Mesenteric fat pad (tissue), 1 donor: ENCODE measurements at places on chromosomes 3 and 15.

- no peak for DNase-seq
These were observed 21.7 kb downstream of the LEKR1 start for GRCh38 chr3:156847752-156848448.

DNA sequence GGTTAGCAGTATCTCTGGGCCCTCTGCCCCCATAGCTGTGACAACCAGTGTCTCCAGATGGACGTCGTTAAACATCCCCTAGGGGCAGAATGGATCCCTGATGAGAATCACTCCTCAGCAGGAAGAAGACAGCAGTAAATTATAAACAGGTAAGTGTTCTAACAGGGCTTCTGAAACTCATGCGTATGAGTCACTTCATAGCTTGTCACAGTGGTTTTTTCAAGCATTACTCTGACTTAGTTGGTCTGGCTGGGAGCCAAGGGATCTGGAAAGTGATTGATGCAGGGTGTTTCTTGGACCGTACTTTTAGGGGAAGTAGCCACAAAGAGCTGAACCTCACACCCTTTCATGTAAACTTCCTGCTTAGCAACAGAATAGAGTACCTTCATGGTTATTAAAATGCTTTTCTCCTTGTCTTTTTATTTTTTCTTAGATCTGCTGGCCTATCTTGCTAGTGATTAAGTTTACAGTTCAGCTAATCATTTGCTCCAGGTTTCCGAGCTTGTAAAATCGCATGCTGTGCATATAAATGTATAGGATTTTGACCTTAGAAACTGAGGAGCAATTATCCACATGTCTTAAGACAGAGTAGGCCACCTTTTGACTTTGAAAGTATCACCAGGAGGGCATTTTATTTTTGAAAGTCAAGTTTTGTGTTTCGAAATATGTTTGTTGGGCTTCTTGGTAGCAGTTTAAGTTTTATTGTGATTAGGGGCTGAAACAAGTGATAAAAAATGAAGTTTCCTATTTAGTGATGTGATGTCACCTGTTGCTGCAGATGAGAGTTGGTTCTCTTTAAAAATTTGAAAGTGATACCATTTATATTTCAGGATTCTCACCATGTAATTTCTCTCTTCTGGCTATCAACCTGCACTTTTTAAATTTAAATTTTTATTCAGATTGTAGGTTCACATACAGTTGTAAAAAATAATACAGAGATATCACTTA lies 333.9 kb downstream of the PTPRG start:
- no peak for DNase-seq

DNA sequence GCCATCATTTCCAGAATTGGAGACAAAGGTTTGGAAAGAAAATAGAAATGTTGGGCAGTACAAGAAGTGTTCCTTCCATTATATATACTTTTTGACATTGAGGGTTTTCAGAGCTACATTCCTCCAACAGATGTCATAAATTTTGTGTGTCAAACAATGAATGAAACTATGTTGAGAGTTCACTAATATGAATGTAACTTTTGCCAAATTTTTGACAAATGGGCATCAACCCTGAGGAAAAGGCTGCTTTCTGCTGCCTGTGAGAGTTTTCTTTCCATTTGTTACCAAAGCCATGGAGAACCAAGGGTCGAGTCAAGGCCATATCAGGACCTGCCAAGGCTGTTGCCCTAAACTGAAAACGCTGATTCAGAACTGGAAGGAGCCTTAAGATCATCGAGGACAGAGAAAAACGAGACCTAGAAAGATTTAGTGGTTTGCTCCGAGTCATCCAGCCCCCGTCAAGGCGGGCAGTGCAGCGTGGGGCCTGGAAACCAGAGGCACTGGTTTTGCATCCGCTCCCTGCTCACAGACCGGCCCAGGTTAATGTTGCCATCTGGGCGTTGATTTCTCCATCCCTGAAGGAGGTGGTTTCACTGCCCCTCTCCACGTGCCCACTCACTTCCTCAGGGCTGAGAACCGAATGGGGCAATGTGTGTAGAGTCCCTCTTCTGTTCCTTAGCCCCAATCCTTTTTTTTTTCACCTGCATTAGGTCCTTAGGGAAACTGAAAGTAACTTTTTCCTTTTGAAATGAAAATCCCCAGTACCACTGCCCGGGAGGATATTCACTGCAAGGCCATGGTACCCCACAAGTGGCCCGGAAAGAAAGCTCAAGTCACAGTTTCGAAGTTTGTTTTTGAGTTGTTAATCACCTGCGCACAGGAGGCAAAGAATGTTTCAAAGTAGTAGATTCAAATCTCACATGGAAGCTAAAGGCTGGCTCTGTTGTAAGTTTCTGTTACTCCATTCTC lies 32.8 kb downstream of the TPM1 start:
- no peak for DNase-seq

DNA sequence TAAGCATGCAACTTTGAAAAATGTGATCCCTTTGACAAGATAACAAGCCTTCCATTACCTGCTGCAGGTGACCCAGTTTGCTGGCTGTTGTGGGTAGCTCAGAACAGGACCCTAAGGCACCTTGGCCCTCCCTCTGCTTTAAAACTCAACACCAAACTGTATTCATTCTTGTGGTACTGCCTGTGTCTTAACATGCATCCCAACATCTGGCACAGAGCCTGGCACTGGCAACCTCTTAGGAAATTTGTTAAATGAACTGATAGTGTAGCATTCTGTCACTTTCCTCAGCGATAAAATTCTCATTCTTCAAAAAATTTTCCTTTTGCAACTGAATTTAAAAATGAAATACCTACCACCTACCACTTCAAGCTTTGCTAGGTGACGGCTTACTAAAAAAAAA lies 287.3 kb upstream of the ADAMTS9 start:
- no peak for DNase-seq

DNA sequence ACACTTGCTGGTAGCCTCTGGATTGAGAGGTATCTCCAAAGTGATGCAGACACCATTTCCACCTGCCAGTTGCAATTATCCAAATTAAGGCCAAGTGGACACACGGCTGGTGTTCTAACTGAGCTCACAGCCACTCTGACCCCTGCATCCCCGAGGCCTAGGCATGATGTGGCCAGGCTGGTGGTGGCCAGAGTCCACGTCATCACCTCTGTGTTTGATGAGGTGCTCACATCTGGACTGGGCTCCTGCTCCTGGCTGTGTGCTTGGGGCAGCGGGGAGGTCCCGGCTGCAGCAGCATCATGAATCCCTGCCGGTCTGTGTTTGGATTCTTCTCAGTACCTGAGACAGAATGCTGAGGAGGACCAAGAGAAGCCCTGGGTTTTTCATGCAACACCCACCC lies 4.9 kb downstream of the OXTR start:
- no peak for DNase-seq

GRCh38 chr3:127228866-127229265 lies 35.9 kb downstream of the PRR23E start:
- DNase-seq: no peak

DNA sequence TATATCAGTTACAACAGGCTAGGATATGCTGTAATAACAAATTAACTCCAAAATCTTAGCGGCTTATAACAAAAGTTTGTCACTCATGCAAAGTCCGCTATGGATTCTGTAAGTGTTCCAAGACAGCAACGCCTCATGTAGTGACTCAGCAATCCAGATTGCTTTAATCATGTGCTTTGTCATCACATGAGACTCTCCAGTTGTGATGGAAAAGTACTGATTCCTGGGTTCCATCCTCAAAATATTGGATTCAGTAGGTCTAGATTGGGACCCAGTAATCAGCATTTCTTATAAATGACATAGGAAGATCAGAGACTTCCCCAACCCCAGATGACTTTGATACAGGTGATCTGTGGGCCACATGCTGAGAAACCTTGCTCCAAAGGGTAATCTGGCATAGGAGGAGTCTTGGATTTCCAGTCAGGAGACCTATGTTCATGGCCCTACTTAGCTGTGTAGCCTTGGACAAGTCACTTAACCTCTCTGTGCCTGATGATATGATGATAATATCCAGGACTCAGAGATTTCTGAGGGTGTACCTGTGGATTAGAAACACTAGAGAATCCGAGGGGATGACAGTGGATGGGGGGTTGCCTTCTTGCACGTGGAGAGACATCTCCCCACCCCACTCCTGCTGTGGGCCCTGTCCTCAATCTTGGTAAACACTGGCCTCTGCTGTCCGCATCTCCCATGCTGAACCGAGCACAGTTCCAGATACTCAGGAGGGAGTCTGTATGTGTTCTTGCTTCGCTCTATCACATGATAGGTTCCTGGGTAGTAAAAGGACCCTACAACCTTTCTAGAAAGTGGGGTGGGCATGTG lies 65.5 kb downstream of the CORO2B start:
- peak; percentile 47 for DNase-seq

GRCh38 chr15:70647396-70647795 lies 116.0 kb downstream of the UACA start:
- DNase-seq: no peak

GRCh38 chr3:8767667-8768363 lies 1.6 kb downstream of the OXTR start:
- no peak for DNase-seq

GRCh38 chr3:136018876-136019275 lies 53.3 kb downstream of the PPP2R3A start:
- DNase-seq: no peak

DNA sequence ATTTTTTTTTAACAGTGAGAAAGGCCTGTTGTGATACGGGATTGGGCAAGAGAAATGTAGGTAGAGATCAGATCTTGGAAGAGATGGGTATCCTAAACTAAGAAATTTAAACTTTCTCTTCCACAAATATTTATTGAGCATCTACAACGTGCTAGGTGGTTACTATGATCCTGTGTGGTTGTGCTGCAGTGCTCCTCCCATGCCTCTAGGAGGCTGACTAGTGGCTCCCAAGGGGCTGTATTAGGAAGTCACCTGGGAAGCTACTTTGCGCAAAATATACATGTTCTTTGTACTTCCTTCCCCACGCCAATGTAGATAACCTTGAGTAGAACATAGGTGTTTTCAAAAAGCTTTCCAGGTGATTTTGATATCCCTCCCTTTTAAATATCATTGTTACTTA lies 27.2 kb downstream of the USP3 start:
- DNase-seq: no peak

GRCh38 chr3:52052831-52053306 lies 3.5 kb downstream of the DUSP7 start:
- DNase-seq: peak; percentile 94

GRCh38 chr3:165192610-165193192 lies 3.5 kb downstream of the SLITRK3 start:
- DNase-seq: no peak

- DNase-seq: no peak
These were observed 51.8 kb downstream of the CTDSPL start for GRCh38 chr3:37913522-37913921.

DNA sequence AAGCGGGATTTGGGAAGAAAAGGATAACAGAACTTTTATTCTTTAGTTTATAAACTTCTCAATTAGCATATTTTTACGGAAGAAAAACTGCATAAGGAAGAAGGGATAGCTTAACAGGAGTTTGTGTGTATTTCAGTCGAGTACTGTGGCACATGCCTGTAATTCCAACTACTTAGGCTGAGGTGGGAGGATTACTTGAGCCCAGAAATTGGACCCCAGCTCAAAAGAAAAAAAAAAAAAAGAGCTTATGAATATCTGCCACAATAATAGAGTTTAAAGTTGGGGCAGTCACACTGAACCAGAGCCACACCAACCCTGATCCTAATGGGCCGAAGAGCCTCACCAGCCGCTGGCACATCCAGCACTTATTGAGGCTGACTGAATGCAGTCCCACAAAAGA lies 31.1 kb downstream of the CHAC1 start:
- DNase-seq: no peak

- DNase-seq: no peak
These were observed 1256.5 kb downstream of the SI start for GRCh38 chr3:163821841-163822240.

DNA sequence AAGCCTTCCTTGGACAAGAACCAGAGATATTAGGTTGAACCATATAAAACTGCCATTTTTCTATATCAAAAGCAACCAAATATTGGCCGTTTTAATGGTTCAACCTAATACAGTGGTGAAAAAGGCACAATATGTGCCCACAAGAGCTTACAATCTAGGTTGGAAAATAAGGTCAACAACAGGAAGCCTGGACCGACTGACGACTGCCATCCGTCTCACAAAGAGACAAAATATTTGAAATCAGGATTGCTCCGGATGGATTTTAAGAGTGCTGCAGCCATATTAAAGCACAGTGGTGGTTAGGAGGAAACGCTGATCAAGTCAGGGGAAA lies 1.4 kb downstream of the AHSG start:
- no peak for DNase-seq

DNA sequence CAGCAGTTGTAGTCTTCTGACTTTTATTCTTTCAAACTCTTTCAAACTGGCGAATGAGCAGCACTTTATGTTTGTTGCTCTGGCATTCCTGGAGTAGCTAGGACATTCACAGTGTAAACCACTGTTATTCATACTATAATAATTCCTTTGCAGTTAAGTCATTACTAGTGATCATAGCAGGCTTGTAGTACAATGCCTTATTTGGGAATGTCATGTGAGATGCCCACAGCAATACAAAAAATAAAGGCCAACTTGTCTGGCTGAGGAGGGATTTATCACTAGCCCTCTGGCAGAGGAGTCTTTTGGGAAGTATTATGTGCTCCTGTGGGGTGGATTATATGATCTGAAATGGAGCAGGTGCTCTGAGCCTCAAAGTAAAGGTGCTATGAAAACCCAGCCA lies 197.2 kb downstream of the VGLL3 start:
- DNase-seq: no peak

DNA sequence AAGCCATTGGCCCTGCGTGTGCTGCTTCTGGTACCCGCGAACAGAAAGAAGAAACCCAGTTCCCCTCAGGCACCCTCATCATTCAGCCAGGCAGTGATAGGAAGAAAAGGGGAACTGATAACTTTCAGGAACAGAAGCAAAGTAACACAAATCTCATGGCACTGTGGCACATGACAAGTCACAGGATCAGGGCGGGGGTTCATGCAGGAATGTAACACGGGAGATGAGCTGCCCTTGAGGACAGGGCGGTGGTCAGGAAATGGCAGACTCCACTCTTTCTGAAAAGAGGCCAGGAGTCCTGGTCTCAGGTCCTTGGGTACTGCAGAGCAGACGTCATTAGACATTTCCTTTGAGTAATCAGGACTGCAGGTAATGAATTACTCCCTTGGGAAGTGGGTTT lies 95.5 kb downstream of the CCNL1 start:
- no peak for DNase-seq

GRCh38 chr15:96126859-96127258 lies 203.6 kb upstream of the NR2F2 start:
- no peak for DNase-seq

- no peak for DNase-seq
These were observed 385.4 kb upstream of the LRRC3B start for GRCh38 chr3:26237036-26237682.

- DNase-seq: no peak
These were observed 32.7 kb upstream of the MED12L start for GRCh38 chr3:151052756-151053155.

DNA sequence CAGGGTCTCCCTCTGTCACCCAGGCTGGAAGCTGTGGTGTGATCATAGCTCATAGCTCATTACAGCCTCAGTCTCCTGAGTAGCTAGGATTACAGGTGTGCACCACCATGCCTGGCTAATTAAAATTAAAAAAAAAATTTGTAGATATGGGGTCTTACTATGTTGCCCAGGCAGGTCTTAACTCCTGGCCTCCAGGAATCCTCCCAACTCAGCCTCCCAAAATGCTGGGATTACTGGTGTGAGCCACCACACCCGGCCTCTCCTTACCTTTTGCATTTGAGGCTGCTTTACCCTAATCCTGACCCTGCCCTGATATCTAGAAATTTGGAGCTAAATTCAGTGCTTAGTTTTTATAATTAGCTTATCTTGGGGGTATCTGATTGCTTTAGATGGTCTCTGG lies 83.2 kb upstream of the GCNT3 start:
- no peak for DNase-seq

- DNase-seq: no peak
These were observed 69.9 kb downstream of the FILIP1L start for GRCh38 chr3:100044369-100044768.
